ENCODE measurements at places on chromosomes 7 and 10.

DNA sequence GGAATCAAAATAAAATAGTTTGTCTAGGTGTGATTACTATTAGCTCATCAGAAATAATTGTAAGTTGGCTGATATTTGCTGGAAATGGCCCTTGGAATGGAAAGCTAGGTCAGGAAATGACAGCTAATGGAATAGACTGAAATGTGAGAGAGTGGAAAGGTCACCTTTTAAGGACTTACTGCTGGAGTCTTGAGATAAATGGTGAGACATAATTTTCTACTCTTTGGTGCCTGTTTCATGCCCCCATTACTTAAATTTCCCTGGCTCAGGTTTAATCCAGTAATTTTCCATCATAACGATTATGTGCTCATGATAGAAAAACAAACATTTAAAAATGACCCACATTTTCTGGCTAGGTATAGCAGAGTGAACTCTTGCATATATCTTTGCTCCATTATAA is 123.6 kb downstream of the ADAM22 start:
- no peak for ATAC-seq

DNA sequence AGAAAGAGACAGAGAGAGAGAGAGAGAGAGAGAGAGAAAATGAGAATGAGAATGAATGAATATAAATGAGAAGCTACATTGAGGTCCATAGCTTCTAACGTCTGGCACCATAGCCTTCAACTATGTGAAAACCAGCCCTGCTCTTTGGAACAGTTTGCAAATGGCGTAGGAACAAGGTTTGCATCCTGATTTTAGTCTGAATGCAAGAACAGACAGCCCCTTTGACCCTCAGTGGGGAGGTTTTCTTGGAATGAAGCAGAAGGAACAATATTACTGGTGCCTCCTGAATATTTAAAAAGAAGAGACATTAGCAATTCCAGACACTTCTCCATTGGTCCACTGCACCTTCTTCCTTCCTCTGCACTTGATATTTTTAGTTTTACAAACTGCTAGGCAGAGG is 23.0 kb downstream of the LHPP start:
- no peak for ATAC-seq

DNA sequence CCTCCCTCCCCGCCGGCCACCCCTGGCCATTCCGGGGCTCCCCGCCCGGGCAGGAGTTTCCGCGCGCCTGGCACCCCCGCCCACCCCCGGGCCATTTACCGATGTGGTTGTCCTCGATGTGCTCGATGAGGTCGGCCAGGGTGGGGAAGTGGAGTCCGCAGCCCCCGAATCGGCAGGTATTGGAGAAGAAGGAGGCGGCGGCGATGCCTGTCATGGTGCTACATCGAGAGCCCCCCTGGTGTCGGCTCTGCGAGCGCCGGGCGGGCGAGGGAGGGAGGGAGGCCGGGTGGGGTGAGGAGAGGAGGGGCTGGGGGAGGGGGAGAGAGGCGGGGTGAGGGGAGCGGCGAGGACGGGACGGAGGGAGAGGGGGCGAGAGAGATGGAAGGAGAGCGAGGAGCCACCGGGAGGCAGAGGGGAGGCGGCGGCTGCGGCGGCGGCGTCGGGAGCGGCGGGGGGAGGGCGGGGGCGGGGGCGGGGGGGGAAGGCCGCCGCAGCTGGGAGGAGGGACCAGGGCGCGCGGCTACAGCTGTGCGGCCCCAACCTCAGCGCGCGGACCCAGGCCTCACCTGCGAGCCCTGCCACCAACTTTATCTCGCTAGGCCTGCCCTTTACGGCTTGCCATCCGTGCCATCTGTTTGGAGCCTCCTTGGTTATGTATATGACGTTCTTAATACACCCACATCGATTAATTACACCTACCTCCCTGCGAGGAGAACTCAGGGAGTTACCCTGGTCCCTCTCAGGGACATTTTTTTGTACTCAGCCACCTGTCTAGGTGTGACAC is at the start of gene JAZF1:
JAZF1 (minus strand) TSS at position 432 of the 784 bp plus-strand sequence.
- peak; percentile 71 for ATAC-seq

DNA sequence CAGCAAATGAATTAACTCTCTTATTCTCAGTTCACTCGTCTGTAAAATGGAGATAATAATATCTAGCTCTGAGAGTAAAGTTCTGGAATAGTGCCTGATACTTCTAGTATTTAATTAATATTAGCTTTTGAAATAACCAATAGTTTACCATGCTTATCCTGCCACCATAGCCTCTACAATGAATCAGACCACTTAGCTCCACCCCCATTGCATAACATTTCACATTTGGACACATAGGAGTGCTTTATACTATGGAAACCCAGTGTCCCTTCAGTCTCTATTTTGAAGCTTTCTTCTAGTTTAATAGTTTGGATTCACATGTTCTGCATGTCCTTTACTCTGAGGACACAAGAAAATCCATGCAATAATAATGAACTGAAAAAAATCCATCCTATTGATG is 427.3 kb upstream of the C7orf33 start:
- no peak for ATAC-seq

- ATAC-seq = no peak
Measured at GRCh38 chr10:20892011-20892585, 5.0 kb downstream of the NEBL start.

DNA sequence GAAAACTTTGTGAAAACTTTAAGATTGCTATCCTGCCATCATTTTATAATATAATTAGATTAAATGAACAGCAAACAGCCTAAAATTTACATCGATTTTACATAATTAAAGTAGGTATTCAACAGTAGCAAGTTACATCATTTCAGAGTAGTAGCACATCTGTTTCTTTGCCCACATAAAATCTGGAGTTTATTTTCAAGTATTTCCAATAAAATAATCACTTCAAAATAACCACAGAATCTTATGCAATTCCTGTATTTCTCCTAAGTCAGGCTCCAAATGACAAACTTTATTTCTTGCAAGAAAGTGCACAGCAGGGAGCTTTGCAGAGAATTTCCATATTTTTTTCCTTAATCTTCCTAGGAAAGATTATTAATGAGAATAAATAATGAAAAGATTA is 82.6 kb downstream of the CUBN start:
- ATAC-seq = no peak

- no peak for ATAC-seq
Measured at GRCh38 chr10:70668454-70668970, 3.8 kb upstream of the ADAMTS14 start.

DNA sequence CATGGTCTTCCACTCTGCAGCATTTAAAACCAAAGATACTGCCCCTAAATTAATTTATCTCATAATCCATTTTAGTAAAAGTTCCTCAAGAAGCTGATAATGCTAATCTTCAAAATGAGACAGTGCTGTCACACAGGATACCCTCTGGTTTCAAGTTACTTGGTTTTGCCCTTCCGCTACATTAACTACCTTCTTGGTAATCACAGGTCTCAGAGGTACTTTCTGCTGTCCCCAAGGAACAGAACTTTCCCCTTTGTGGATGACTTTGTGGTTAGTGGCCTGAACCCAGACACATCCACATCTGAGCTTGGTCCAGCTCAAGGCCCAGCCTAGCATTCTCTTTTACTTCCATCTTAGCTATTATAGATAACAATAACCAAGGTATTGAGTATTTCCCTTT is 88.8 kb upstream of the TMEM26 start:
- ATAC-seq = peak; percentile 69

GRCh38 chr7:105916603-105917002 is 40.2 kb upstream of the ATXN7L1 start:
- ATAC-seq = no peak

DNA sequence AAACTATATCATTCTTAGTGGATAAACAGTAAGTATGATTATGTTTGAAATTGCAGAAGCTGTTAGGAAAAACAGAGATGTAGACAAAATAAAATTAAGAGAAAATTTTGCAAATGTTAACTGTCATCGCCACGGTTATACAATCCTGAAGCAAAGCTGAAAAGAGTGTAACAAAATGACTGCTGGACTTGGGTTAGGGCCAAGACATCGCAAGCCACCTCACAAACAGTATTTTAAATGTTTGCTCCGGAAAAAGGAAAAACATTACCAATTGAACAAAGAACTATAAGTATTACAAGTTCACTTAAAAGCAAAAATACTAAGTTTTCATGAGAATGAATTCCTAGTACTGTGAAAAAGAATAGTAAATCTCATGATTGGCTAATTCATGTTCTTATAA is 60.0 kb downstream of the FAM13C start:
- ATAC-seq = no peak

DNA sequence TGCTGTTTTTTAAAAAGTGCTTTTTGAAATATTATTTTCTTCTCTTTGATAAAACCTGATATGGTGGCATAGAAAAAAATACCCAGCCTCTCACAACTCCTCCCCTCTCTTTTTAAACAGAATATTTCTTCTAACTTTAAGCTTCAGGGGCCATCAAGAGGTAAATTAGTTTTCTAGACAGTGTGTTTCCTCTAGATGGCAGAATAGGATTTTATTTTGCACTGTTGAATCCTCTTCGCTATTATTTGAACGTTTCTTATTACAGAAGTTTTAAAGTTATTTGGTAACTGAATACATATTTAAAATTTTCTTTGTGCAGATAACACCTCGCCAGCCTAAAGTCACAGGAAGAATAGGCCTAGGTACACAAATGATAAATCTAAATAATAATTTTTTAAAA is 30.3 kb downstream of the ARL5B start:
- no peak for ATAC-seq

- no peak for ATAC-seq
Measured at GRCh38 chr10:104021246-104021645, 54.3 kb downstream of the SLK start.

- no peak for ATAC-seq
Measured at GRCh38 chr7:112459645-112460044, 9.4 kb downstream of the IFRD1 start.

DNA sequence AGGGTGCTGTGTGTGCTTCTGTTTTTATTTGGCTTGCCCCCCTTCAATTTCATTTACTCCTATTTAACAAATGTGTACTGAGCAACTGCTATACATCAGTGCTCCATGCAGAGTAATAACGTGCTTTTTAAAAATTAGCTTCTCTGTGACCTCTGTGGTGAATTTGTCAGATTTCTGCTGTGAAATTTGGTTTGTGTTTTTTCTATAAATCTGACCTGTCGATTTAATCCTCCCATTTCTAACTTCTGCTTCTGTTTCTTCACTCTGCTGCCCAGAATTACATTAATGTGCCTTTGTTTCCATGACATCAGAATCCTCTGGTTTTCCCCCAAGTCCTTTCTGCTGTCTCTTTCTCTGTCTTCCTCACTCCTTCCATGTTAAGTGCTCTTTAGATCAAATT is 123.8 kb upstream of the CACNA2D1 start:
- no peak for ATAC-seq

DNA sequence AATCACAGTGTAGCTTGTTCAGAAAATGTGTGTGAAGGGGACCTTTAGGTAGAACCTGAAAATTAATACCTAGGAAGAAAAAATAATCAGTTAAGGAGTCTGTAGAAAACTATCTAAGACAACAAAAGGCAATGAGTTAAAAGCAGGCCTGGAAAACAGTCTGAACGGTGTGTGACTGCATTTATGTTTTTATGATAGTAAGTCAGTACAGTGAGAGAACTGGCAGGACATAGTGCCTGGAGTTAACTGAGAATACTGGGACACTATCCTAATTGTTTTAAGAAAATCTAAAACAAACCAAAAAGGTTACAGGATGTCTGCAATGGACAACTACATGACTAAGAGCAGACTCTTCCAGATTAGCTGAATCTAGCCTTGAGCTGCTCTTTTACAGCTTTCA is 17.9 kb downstream of the CRPPA start:
- no peak for ATAC-seq

DNA sequence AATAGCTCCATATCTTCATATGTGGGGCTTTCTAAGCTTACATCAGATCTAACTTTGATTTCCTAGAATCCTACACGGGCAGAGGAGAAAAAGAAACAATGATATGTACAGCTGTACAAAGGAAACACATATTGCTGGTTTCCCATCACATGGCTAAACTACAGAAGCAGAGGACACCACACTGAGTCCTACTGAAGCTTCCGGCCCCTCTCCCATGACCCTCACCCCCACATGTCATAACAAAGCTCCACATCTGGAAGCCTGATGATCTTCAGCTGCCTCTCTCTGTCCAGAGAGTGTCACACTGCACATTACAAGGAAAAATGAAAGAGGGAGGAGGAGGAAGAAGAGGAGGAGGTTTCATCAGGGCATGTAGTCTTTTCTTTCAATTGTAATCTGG is 14.0 kb downstream of the SLC16A12 start:
- ATAC-seq = peak; percentile 38

GRCh38 chr10:93062514-93063143 is 2.0 kb downstream of the CYP26C1 start:
- peak; percentile 74 for ATAC-seq
